Naive B cell (primary cell): ENCODE measurements at places on chromosomes 4 and X. TPM values are rescaled to one million over a fixed set of nuclear protein-coding genes. Genes with fewer than 3 reads are reported as not detected.

GRCh38 chr4:4666693-4667621, 125.1 kb upstream of the STX18 start:
- no peaks in the 10 kb centered on the region for H3K36me3 ChIP-seq
- H3K4me1 ChIP-seq, result peaks cover 3% of the 10 kb centered on the region
- H3K27ac ChIP-seq, result no peak overlapping the region

- H3K36me3 ChIP-seq, result no peaks in the 10 kb centered on the region
- no peaks in the 10 kb centered on the region for H3K4me1 ChIP-seq
- no peak overlapping the region for H3K4me3 ChIP-seq
- peaks cover 24% of the 10 kb centered on the region for H3K27me3 ChIP-seq
- no peak overlapping the region for H3K27ac ChIP-seq
- no peak for DNase-seq
Observed at GRCh38 chr4:140213749-140214148, 59.8 kb upstream of the MAML3 start.

GRCh38 chr4:76459291-76459723, 24.3 kb downstream of the SHROOM3 start:
- peaks cover 12% of the 10 kb centered on the region for H3K36me3 ChIP-seq
- no peak for DNase-seq
- no peaks in the 10 kb centered on the region for H3K4me1 ChIP-seq
- no peak overlapping the region for H3K27ac ChIP-seq

Gene AKAP4
- polyA plus RNA-seq, result not detected

Gene CRMP1
- polyA plus RNA-seq, result 1.7 TPM

Gene GLRA2
- polyA plus RNA-seq, result not detected
